ENCODE measurements at places on chromosomes 1 and 21.

GRCh38 chr1:97277891-97278654 is 556.5 kb downstream of the PTBP2 start:
- ATAC-seq: peak; percentile 82

DNA sequence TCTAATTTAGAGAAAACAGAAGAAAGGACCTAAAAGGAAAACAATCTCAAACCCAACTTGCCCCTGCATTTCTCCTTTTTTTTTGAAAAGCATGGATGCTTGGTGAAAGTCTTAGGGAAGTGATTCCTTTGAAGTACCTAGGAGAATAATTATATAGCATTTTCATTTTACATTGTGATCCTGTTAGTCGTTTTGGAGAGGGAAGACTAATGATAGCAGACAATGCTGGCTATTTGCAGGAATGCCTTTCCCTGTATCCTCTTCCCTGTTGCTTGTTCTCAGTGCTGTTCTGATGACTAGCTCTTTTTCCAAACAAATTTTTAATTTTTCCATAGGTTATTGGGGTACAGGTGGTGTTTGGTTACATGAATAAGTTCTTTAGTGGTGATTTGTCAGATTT is 53.9 kb downstream of the LAMC1 start:
- ATAC-seq: no peak

DNA sequence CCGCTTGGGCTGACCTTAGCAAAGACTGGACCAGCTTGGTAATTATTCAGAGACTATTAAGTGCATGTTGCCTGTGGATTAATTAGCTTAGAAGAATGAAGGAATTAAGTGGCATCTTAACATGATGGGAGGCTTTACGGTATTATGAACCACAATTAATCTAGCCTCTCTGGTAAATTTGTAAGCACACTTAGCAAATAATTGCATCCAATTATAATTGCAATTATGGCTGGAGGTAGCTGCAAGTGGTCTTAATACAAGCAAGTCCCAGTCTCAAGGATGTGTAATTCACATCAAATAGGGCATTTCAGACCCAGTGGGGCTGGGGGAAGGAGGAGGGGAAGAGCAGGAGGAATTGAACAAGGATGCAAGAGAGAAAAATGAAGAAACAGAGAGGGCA is 151.6 kb downstream of the CNIH3 start:
- no peak for ATAC-seq

GRCh38 chr1:14555091-14555490 is 43.4 kb upstream of the KAZN start:
- no peak for ATAC-seq

DNA sequence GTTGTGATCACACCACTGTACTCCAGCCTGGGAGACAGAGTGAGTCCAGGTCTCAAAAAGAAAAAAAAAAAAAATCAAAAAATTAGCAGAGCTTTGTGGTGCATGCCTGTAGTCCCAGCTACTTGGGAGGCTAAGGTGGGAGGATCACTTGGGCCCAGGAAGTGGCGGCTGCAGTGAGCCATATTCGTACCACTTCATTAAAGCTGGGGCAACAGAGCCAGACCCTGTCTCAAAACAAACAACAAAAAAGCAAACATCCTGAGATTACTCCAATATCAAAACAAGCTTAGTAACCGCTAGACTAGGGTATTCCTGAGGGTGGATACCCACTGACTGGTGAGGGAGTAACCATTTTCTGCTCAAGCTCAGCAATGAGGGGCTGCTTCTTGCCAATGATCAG is 12.9 kb upstream of the THRAP3 start:
- no peak for ATAC-seq

DNA sequence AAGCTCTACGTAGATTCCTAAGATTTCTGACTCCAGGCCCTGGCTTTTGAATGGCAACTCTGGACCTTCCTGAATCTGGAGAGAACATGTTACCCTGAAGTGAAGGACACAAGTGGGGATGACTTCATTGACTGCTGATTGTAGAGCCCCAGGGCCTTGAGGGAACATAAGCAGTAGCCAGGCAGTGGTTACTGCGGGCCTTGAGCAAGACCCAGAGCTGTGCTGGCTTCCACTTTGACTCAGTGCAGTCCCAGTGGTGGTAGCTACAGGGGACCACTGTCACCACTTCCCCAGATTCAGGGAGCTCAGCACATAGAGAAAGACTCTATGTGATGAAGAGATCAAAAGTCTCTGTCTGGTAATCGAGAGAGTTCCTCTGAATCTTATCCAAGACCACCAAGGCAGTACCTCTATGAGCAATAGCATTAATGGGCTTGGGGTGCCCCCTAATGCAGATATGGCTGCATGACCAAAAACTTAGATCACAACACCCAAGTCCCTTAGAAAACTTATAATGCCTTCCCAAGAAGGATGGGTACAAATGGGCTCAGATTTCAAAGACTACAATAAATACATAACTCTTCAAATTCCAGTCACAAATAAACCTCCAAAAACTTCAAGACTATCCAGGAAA is 1278.3 kb downstream of the AMY1C start:
- no peak for ATAC-seq

DNA sequence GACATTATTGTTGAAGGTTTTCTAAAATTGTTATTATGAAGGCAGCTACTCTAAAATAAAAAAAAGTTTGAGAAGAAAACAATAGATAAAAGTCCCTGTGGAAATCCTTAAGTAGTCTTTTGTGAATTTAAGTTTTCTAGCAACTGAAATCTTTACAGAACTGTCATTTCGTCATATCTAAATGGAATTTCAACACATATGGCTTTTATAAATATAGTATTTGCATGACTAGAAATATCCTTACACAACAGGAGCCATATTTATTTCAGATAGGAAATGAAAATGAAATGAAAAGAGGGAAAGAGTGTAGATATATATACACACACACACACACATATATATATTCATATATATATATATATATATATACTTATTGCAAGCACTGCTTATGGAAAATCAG is 204.7 kb upstream of the RGS18 start:
- ATAC-seq: no peak

GRCh38 chr1:1364266-1364665 is 5.9 kb upstream of the MXRA8 start:
- no peak for ATAC-seq

- ATAC-seq: no peak
These were observed 164.0 kb upstream of the UBE2U start for GRCh38 chr1:64039390-64039926.

DNA sequence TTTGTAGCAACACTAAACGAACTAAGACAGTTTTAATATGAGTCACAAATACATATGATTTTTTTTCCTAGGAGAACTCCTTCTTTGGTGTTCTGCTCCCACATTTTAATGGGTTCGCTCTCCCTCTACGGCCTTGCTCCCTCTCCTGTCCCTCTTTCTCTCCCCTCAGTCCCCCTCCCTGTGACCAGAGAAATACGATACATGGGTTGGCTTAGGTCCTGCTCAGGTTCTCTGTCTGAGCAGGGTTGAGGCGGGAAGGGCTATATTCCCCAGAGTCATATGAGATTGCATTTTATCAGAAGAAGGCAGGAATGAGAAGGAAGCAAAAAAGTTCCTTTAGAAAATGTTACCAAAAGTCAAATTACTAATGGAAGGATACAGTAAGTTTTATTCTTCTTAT is 44.6 kb downstream of the UBE2U start:
- ATAC-seq: no peak

GRCh38 chr1:86227026-86227425 is 70.5 kb upstream of the COL24A1 start:
- no peak for ATAC-seq

- no peak for ATAC-seq
These were observed 76.1 kb upstream of the SLC2A1 start for GRCh38 chr1:43034778-43035177.

DNA sequence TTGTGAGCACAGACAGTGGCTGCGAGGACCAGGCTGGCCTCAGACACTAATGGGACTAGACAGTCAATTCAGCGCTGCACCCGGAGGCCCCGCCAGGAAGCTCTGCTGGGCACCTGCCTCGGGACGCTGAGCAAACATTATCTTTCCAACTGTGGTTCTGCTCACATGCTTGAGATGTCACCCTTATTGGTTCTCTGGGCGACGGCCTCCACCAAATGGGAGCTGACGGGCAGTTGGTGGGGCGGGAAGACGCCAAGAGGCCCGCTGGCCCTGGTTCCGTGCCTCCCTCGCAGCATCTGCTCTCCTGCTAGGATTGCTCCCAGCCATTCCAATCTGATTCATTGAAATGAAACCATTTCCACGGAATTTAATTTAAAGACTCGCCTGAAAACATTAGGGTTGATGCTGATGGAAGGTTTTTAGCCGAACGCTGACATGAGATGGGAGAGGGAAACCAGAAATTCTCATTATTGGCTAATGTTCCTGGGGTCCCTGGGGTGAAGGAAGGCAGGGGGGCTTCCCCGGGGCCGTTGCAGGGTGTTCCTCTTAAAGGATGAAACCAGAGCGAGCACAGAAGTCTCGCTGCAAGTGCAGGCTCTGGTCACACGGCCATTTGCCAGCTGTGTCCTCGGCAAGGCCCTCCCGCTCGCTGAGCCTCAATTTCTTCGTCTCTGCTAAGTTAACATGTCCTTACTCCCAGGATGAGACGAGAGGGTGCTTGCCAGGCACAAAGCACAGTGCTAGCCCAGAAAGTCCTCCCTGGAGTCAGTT is 512.2 kb downstream of the NPHP4 start:
- no peak for ATAC-seq

- no peak for ATAC-seq
These were observed 3.5 kb upstream of the TRIT1 start for GRCh38 chr1:39886757-39887231.

- ATAC-seq: peak; percentile 58
These were observed at the start of gene MIA3 for GRCh38 chr1:222618001-222618879. Gene MIA3, plus strand, starts transcription at chr1:222618097. Its CDS starts 14 bp downstream, at chr1:222618111.

DNA sequence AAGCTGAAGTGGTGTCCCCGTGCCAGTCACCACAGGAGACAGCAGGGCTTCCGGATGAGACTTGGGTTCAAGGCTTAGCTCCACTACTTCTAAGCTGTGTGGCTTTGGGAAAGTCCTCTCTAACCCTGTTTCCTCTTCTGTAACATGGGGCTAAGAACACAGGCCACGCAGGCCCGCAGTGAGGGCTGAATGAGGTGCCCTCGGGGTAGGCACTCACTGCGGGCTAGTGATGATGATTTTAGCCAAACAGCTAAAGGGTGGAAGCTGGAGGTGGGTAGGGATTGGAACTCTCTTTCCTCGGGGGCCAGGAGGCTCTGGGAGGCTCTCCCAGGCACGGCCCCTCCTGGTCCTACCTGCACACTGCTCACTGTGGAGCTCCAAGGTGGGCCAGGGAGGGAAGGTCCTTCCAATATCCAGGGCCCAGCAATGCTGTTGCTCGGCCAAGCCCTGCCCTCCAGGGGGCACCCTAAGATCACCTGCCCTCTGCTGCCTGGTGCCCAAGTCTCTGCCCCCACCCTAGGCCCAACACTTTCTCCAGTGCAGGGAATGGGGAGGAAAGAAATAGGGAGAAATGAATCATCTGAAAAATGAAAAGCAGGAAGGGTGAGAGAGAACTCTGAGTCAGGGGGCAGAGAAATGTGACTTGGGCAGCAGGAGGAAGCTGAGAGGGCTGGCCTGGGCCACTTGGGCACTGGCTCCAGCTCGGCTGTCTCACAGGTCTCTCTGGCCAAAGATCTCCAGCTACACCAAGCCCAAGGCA is 19.2 kb upstream of the EVA1B start:
- peak; percentile 75 for ATAC-seq

- ATAC-seq: no peak
These were observed 5.9 kb downstream of the SOD1 start for GRCh38 chr21:31665397-31665796.

GRCh38 chr21:18384771-18385170 is 18.8 kb downstream of the TMPRSS15 start:
- ATAC-seq: no peak

DNA sequence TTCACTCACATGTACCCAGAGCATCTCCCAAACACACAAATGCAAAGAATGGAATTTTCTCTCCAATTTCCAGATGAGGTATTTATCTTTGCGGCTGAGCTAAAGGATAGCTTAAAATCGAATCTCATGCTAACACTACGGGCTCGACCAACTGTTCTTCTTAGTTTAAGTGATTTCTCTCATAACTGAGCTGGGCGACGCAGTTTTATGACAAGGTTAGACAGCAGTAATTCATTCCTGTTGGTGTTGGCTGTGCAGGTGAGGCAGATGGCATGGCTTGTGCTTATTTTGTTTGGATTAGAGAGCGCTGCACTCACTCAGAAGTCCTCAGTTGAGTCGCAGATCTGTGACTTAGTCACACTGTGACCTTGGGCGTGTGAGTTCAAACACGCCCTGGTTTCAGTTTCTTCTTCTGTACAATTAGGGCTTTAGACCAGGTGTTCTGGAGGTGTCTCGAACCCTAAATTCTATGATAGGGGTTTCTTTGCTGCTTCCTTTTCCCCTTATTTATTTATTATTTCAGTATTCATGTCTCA is 41.5 kb upstream of the MRPS6 start:
- ATAC-seq: peak; percentile 62

GRCh38 chr1:66048011-66048410 is 255.3 kb downstream of the PDE4B start:
- ATAC-seq: no peak

DNA sequence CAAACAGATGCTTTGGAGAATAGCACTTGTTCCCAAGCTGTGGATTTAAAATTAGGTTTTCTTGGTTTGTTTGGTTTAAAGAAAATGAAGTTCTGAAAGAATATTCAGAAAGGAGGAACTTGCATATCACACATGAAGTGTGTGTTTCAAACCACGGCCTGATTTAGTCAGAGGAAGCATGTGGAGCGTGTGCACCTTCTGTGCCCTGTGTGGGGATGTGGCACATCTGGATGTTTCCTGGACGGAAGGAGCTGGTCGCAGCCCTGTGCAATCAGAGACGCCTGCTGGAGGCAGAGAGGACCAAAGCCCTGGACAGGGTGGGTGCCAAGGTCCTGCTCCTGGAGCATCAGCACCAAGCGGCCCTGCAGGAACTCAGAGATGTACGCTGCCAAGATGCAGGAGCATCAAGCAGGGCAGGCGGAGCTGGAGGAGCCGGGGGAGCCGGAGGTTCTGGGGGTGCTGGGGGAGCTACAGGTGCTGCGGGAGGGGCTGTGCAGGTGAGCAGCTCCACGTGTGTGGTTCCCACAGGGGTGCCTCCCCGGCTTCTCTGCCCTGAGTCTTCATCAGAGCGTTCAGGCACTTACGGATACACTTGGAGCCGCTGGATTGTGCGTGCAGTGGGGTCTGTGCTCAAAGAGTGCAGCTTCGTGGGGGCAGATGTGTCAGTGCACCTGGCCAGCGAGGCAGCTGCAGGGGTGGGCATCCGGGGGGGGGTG is 45.7 kb downstream of the PCNT start:
- ATAC-seq: no peak

Measured in activated CD4-positive, CD25-positive, alpha-beta regulatory T cell treated with anti-CD3 and anti-CD28 coated beads, Interleukin-2, amount 50 U/mL, for 24 hours (primary cell).